Heart left ventricle (tissue), 16 donors: ENCODE measurements at places on chromosomes 4 and X. TPM values are rescaled to one million over a fixed set of nuclear protein-coding genes. Genes with fewer than 3 reads are reported as not detected.

DNA sequence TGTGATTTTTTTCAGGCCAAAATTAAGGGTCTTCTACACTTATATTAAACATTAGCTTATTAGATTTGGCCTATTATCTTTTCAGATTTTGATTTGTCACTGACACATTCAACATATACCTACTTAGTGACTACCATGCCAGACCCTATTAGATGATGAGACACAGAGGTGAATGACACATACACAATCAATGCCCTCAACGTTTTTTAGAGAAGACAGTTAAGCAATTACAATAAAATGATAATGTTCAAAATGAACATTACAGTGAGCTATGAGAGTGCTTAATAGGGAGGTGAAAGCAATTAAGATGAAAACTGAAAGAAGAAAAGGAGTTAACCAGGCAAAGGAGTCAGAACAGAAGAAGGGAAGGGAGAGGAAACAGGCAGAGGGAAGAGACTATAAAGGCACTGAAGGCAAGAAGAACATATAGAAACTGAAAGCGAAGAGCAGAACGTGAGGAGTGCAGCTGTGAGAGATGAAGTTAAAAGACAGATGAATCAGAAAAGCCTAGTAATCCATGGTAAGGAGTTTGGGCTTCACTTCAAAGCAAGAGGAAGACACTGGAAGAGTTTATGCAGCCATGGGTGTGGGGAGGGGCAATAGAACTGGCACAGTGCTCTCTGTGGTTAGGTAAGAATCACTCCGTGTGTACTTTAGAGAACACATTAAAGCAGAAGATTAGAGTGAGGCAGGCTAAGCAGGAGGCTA is 119.0 kb downstream of the REELD1 start:
- DNase-seq = no peak

GRCh38 chrX:115966920-115967319 is 203.6 kb upstream of the AGTR2 start:
- no peak for DNase-seq

The SLC25A5 gene
- 48.7 TPM for polyA plus RNA-seq

The HTN3 gene
- polyA plus RNA-seq = not detected
